ENCODE measurements at places on chromosomes 3 and 15.

- no peak for DNase-seq
Observed at GRCh38 chr3:117562000-117562399, 852.4 kb downstream of the TUSC7 start.

DNA sequence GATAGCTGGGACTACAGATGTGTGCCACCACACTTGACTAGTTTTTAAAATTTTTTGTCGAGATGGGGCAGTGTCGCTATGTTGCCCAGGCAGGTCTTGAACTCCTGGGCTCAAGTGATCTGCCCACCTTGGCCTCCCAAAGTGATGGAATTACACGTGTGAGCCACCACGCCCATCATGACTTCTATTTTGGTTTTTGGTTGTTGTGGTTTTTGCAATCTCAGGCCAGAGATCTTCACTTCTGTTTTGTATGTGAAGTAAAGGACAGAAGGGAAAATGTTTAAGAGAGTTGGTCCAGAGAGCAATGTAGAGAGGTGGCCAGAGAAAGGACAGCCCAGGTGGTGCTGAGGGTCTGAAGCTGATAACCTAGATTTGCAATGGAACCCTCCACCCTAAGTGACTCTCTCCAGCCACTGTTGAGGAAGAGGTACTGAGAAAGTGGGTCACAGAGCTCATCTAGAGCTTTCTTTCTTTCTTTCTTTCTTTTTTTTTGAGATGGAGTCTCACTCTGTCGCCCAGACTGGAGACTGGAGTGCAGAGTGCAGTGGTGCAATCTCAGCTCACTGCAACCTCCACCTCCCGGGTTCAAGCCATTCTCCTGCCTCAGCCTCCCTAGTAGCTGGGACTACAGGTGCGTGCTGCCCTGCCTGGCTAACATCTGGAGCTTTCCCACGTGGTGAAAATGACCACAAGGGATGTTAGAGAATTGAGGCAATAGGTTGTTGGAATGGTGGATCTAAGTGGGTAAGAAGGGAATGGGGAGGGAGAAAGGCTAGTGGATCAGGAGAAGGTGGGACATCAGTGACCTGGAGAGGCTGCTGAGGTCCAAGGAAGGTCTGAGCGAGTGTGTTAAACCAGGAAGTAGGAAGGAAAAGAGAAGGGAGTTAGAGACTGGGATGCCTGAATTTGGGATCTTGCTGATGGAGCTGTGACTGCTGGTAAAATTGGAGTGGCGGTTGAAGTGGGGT lies 22.4 kb upstream of the SEMA4B start:
- DNase-seq: no peak

DNA sequence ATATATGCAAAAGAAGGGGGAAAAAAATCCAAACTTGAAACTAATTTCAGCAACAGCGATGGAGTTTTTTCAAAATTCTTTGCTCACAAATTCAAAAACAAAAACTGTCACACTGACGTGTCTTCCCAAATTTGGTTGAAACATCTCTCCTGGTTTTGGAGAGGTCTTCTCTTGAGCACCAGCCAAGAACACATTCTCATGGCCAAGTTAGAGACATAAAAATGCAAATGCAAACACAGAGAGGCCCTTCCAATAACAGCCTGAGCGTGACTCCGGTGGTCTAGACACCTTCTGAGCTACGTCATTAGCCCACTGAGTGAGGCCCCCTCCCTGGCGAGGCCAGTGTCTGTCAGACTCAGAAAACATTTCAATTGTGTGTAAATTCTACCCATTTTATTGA lies 436.0 kb upstream of the PROK2 start:
- no peak for DNase-seq

DNA sequence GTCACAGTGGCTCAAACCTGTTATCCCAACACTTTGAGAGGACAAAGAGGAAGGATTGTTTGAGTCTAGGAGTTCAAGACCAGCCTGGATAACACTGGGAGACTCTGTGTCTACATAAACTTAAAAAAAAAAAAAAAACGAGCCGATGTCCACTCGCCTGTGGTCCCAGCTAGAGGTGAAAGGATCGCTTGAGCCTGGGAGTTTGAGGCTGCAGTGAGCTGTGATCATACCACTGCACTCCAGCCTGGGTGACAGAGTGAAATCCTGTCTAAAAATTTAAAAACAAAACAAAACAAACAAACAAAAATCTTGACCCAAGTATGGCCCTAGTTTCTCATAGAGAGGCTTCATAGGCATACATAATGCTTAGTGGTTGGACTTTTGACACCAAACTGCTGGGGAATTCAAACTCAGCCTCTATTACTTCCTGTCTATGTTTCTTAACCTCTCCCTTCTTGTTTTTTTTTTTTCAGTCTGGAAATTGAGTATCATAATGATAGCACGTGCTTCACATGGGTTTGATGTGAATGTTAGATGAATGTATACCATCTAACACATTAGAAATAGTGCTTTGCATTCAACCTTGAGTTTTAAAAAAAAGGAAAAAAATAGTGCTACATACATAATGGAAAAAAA lies 46.4 kb upstream of the CAPN7 start:
- no peak for DNase-seq

DNA sequence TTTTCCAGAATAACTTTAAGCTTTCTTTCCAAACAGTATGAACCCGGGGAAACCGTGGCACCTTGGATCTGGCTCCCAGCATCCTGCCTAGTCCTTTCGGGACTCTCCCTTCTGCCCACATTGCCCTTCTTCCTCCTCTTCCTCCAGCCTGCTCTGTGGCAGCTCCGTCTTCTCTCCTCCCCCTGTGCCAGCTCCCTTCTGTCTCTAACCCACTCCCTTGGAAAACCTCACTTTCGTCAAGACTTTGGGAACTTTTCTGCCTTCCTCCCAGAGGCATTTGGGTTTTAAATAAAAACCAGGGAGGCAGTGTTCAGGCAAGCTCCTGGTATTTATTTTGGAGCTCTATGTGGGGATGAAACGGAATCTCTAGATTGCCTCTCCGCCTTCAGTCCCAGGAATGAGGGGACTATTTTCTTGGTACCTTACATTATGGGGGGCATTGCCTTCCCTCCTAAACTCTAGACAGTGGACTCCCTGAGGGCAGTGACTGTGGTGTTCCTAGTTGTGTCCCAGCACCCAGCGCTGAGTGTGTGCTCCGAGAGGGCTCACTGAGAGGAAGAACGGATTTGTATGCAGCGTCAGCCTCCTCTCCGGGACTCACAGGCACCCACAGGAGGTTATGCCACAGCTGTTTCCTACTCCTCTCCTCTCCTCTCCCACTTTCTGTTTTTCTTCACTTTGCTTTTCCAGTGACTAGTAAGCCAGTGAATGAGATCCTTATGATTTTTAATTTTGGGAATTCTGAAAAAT lies 105.4 kb upstream of the MRPS22 start:
- DNase-seq: no peak

Measured in CD4-positive, CD25-positive, alpha-beta regulatory T cell (primary cell).